ENCODE measurements at places on chromosomes 5 and 9.

GRCh38 chr9:87275047-87275725, 222.5 kb upstream of the DAPK1 start:
- no peaks in the 10 kb centered on the region for H3K36me3 ChIP-seq
- H3K4me1 ChIP-seq, result peaks cover 6% of the 10 kb centered on the region
- no peak overlapping the region for H3K27ac ChIP-seq
- H3K27me3 ChIP-seq, result no peaks in the 10 kb centered on the region
- DNase-seq, result no peak
- no peak overlapping the region for H3K4me3 ChIP-seq

DNA sequence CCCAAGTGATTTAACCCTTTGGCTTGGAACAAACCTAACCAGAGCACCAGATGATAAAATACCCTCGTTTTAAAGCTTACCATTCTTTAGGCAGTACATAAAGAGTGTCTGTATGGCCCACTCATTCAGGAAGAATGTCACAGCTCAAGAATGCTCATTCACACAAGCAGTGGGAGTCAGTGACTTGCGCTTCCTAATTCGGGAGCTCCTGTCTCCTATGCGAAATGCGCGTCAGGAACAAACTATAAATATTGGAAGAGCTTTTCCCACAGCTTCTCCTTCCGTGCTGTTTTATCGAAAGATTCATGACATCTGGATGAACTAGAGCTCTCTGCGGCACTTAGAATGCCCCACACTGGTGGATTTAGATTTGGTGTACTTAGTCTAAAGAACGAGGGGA, 66.6 kb downstream of the NTRK2 start:
- H3K4me3 ChIP-seq, result no peak overlapping the region
- H3K27me3 ChIP-seq, result no peaks in the 10 kb centered on the region
- no peaks in the 10 kb centered on the region for H3K36me3 ChIP-seq

GRCh38 chr9:68546596-68547390, 6.1 kb upstream of the TMEM252 start:
- DNase-seq, result no peak
- no peaks in the 10 kb centered on the region for H3K27me3 ChIP-seq
- H3K36me3 ChIP-seq, result no peaks in the 10 kb centered on the region
- H3K4me3 ChIP-seq, result no peak overlapping the region
- H3K4me1 ChIP-seq, result peaks cover 10% of the 10 kb centered on the region

DNA sequence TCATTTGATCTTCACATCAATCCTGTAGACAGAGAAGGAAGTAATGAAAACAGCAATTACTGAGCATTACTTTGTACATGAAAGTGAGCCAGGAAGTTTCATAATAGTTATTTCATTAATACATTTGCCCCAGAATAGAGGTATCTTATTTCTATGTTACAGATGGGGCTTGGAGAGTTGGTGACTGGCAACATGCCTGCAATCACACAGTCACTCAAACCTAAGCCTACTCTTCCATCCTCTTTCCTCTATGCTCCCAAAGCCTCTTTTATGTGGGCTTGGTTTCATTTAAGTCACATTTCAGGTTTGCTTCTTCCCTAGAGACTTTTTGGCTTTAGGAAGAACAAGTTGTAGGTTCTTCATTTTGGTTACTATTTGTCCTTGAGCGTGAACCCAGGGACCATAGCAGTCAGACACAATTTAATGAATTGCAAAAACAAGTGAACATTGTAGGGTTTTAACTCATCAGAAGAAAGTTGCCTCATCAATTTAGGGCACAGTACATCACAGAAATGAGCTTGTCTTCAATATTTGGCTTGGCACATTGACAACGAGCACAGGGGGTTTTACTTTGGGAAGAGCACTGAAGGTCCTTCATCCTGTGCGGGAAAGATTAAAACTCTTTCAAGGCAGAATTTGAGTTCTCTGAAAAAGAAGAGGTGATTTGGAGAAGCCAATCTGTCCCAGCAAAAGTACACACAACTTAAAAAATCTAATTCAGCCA, 381.1 kb downstream of the TMEM38B start:
- no peak for DNase-seq
- H3K4me3 ChIP-seq, result no peak overlapping the region
- H3K27me3 ChIP-seq, result no peaks in the 10 kb centered on the region
- H3K27ac ChIP-seq, result no peak overlapping the region

GRCh38 chr9:76772686-76773445, 8.6 kb downstream of the PCA3 start:
- H3K36me3 ChIP-seq, result no peaks in the 10 kb centered on the region
- no peak for DNase-seq
- no peak overlapping the region for H3K27ac ChIP-seq

GRCh38 chr5:97229688-97230285, 46.7 kb upstream of the RIOK2 start:
- H3K4me1 ChIP-seq, result no peaks in the 10 kb centered on the region
- H3K27ac ChIP-seq, result no peak overlapping the region
- no peaks in the 10 kb centered on the region for H3K27me3 ChIP-seq
- H3K4me3 ChIP-seq, result no peak overlapping the region

DNA sequence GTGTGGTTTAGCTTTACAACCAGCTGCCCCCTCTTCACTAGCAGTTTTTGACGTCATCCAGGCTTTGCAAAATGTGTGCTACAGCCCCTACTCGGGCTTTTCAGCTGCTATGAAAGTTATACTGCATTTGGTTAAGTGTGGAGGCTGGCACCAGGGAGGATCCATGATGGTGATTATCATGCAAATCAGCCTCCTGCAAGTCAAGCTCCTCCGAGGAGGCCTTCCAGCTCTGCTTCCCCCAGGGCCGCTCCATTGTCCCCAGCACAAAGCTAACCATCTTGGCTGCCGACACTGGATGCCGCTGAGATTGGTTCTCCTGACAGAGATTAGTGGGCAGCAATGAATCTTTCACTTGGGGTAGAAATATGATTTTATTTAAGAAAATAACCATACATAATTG, 159.6 kb downstream of the NR2F1-AS1 start:
- no peak overlapping the region for H3K27ac ChIP-seq
- no peaks in the 10 kb centered on the region for H3K27me3 ChIP-seq
- H3K4me3 ChIP-seq, result no peak overlapping the region
- DNase-seq, result no peak

DNA sequence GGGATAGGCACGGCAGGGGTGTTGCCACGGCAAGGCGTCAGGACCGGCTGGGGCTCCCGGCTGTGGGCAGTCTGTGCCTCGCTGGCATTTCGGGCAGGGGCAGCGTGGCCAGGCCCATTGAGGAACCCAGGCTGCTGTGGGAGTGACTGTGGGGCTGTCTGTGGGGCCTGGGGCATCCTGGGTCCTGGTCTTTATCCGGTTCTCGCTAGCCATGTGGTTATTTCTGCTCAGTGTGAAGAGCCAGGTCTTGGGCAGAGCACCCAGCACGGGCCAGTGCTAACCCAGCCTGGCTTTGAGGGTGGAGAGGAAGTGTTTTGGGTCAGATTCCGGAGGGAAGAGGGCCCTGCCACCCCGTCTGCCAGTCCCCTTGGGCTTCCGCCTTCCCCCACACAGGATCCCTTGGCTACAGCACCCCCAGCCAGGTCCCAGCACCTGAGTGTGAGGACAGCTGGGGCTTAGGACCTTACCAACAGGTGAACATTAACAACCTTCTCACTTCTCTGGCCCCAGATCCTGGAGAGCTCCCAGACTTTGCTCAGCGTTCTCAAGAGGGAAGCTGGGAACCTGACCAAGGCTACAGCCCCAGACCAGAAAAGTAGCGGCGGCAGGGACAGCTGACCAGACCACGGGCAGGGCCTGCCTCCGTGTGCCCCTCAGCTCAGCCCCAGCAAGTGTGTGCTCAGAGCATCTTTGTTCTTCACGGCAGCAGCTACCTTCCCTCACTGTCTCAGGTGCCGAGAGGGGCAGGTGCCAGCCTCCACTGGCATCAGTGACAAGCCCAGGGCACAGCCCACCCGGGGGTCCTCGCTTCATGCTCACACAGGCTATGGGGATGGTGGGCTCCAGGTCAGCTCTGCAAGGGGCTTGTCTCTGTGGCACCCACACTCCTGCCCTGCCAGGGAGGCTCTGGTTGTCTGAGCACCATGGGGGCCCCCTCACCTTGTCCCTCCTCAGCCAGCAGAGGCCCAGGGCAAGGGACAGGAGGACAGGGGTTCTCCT, 1.1 kb downstream of the SSNA1 start:
- peak; percentile 67 for DNase-seq
- H3K27me3 ChIP-seq, result no peaks in the 10 kb centered on the region
- peaks cover 83% of the 10 kb centered on the region for H3K4me1 ChIP-seq

GRCh38 chr9:35790025-35790384, 1.4 kb upstream of the NPR2 start:
- no peak overlapping the region for H3K27ac ChIP-seq
- no peak overlapping the region for H3K4me3 ChIP-seq
- no peak for DNase-seq

- peaks cover 1% of the 10 kb centered on the region for H3K4me1 ChIP-seq
- H3K27me3 ChIP-seq, result no peaks in the 10 kb centered on the region
- H3K4me3 ChIP-seq, result no peak overlapping the region
- no peak overlapping the region for H3K27ac ChIP-seq
- H3K36me3 ChIP-seq, result no peaks in the 10 kb centered on the region
- DNase-seq, result no peak
Observed at GRCh38 chr9:72415163-72415562, 50.2 kb upstream of the ZFAND5 start.

DNA sequence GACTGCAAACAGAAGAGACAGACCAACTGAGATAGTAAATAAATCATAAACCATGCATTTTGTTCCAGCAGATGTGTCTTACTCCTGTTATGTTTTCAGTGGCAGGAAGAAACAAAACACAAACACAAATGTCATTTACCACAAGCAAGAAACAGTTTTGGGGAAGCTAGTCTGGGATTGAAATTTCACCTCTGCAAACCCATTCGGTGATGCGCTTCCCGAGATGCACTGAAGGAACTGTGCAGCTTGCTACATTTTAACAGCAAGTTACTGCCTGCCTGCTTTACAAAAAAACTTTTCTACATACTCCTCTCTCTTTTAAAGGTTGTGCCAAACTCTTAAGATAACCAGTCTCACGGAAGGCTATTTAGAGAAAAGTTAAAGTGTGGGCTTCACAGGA, 3.2 kb downstream of the MACROH2A1 start:
- no peaks in the 10 kb centered on the region for H3K36me3 ChIP-seq
- no peak overlapping the region for H3K4me3 ChIP-seq
- no peaks in the 10 kb centered on the region for H3K27me3 ChIP-seq
- DNase-seq, result no peak

GRCh38 chr5:64969578-64969977, 200.8 kb downstream of the CWC27 start:
- DNase-seq, result no peak
- no peaks in the 10 kb centered on the region for H3K4me1 ChIP-seq
- H3K36me3 ChIP-seq, result no peaks in the 10 kb centered on the region
- H3K27ac ChIP-seq, result no peak overlapping the region

GRCh38 chr5:41371738-41372137, 138.7 kb downstream of the PLCXD3 start:
- H3K36me3 ChIP-seq, result no peaks in the 10 kb centered on the region
- H3K27ac ChIP-seq, result no peak overlapping the region
- no peaks in the 10 kb centered on the region for H3K4me1 ChIP-seq
- no peaks in the 10 kb centered on the region for H3K27me3 ChIP-seq

DNA sequence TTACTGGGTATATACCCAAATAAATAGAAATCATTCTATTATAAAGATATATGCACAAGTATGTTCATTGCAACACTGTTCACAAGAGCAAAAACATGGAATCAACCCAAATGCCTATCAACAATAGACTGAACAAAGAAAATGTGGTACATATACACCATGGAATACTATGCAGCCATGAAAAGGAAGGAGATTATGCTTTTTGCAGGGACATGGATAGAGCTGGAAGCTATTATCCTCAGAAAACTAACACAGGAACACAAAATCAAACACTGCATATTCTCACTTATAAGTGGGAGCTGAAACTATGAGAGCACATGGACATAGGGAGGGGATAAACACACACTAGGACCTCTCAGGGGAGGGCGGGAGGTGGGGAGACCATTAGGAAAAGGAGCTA, 298.4 kb upstream of the CDH9 start:
- H3K36me3 ChIP-seq, result no peaks in the 10 kb centered on the region
- DNase-seq, result no peak
- no peak overlapping the region for H3K4me3 ChIP-seq
- no peak overlapping the region for H3K27ac ChIP-seq

DNA sequence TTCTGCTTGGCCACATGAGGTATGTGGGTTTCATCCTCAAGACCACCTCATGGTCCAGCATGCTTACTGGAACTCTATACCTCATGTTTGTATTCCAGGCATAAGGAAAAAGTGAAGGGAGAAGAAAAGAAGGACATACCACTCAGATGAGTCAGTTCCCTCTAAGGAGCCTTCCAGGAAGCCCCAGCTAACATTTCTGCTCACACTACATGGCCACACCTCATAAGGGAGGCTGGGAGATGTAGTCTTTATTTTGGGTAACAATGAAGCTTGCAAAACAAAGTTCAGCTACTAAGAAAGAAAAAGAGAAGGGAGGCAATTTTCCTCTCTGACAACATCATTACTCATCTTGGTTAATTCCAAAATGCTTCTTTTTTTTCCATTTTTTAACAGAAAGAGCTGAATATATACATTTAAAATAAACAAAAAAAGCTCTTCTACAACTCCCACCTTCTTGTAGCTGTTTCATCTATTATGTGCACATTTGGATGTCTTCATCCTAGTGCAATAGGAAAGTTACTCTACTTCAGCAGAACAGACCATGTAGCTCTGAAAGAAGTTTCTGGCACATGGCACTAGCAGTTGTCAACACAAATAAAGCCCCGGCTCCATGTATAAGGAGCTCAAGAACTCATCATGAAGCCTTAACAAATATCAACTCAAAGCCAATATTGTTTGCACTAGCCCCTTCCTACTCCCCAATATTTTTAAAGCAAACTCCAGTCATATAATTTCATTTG, 123.6 kb upstream of the CCDC112 start:
- H3K27me3 ChIP-seq, result no peaks in the 10 kb centered on the region
- H3K36me3 ChIP-seq, result no peaks in the 10 kb centered on the region
- H3K4me1 ChIP-seq, result peaks cover 19% of the 10 kb centered on the region
- no peak overlapping the region for H3K27ac ChIP-seq
- no peak overlapping the region for H3K4me3 ChIP-seq
- DNase-seq, result no peak

DNA sequence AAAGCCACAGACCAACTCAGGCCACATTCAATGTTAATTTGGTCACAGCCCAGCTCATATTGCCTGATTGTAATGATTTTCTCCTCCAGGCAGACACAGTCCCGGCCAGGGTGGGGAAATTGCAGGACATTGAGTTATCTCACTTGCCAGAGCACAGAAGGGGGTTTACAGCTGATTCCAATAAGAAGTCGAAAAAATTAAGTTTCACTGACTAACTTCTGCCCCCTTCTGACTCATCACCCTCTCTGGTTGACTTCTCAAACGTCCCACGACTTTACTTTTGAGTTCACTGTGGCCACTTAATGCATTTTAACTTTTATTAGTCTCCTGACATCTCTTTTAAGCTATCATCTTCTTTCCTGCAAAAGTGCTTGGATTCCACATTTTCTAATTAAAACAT, 321.4 kb upstream of the WWC1 start:
- no peaks in the 10 kb centered on the region for H3K4me1 ChIP-seq
- no peak overlapping the region for H3K4me3 ChIP-seq
- no peak overlapping the region for H3K27ac ChIP-seq
- H3K27me3 ChIP-seq, result no peaks in the 10 kb centered on the region
- no peak for DNase-seq
- no peaks in the 10 kb centered on the region for H3K36me3 ChIP-seq
